GM06990 (cell line): ENCODE measurements at places on chromosomes 2 and 18.

- no peak for DNase-seq
Measured at GRCh38 chr2:195489101-195489500, 167.9 kb upstream of the SLC39A10 start.

GRCh38 chr2:207311316-207312005 lies 145.7 kb upstream of the KLF7 start:
- DNase-seq: no peak

- no peak for DNase-seq
Measured at GRCh38 chr2:98833172-98833916, 102.4 kb upstream of the MGAT4A start.

- DNase-seq: no peak
Measured at GRCh38 chr2:178365116-178365515, 85.9 kb downstream of the PRKRA start.
